Hypothalamus (tissue), 51 donors: ENCODE measurements at places on chromosomes 13 and 19.

DNA sequence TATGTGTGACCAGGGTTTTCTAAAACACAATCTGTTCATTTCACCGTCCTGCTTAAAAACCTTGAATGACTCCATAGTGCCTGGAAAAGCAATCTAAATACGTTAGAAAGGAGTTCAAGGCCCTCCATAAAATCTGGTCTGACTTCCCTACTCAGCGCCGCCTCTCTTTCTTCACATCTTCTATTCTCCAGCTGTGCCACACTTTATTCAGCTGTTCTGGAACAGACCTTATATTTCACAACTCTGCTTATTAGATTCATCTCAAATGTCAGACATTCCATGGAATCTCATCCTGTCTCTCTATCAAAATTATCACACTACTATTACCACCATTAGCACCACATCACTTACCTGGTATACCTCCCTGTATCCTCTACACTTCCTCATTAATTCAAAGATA is 19.8 kb upstream of the SPART start:
- DNase-seq, result no peak

GRCh38 chr19:6516018-6516658 is 14.0 kb upstream of the TUBB4A start:
- peak; percentile 76 for DNase-seq

DNA sequence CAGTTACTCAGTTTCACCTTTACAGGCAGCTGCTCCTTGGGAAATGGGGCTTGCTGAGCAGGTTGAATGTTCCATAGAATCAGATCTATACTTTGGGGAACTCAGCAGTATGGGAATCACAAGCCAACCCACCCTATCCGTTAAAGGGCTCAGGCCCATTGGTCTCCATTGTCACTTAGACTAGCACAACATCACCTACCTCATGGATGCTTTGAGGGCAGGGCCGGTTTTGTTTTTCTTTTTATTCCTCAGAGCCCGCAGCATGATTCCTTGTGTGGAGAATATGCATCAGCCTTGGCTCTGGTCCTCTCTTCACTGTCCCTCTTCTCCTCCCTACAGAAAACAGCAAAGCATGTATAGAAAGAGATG is 48.0 kb downstream of the LRCH1 start:
- no peak for DNase-seq

DNA sequence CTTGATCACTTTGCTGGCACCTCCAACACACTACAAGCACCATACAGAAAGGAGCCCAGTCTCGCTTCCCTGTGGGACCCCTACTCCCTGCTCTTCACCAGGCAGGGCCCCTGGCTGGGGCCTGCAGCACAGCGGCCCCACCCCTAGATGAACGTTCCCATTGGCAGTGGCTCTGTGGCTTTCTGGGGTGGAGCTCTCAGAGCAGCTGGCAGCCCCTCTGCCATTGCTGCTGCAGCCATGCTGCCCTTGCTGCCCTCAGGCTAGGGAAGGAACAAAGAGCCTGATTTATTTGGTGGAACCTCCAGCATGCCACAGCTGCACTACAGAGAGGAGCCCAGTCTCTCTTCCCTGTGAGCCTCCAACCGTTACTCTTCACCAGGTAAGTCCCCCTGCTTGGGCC is 5.8 kb downstream of the SIGLEC6 start:
- no peak for DNase-seq

DNA sequence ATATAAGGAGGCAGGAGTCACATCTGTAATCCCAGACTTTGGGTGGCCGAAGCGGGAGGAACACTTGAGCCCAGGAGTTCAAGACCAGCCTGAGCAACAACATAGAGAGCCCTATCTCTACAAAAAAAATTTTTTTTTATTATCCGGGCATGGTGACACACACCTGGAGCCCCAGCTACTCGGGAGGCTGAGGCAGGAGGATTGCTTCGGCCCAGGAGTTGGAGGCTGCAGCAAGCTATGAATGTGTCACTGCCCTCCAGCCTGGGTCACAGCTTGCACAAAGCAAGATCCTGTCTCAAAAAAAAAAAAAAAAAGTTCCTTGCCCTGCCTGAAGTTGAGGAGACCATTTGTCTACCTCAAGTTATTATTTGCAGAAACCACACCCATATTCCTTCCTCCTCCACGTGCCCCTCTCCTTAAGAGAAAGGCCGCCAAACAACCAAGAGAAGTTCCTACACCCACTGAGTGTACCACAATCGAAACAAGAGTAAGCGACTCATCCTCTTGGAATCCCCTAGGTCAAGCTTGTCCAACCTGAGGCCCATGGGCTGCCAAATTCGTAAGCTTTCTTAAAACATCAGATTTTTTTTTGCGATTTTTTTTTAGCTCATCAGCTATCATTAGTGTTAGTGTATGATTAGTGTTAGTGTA is 2.2 kb downstream of the ABCC4 start:
- no peak for DNase-seq

- no peak for DNase-seq
These were observed 560.0 kb upstream of the KLHL1 start for GRCh38 chr13:70668293-70668692.

- peak; percentile 6 for DNase-seq
These were observed 1.4 kb upstream of the FCHO1 start for GRCh38 chr19:17749912-17750317.

DNA sequence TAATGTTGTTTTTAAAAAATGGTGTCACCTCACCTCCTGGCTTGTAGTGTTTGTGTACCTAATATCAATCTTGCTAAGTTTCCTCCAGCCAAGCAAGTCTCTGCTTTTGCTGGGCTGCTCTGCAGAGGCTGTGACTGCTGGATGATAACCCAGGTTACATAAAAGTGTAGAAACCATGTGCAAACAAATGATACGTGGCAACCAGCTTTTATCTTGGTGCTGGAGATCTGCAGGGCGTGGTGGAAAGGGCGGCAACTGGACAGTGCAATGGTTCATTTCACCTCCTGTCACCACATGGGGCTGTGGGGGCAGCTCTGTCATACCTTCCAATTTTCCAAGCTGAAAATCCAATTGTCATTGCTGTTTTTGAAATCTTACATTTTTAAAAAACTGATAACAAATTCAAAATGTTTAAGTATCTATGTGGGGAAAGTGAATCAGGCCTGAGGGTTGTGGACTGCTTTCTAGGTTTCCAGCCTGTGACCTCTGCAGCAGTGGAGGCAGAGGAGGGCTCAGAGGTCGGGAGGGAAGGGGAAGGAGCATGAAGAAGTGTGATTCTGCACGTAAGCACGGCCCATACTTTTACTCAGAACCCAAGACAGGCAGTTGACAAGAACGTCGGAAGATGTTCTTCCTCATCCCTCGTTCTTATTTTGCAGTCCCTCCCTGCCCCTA is 9.7 kb downstream of the GPR42 start:
- no peak for DNase-seq

- no peak for DNase-seq
These were observed 281.4 kb downstream of the LHFPL6 start for GRCh38 chr13:39321574-39321973.

GRCh38 chr13:76643596-76643995 is 242.6 kb downstream of the KCTD12 start:
- no peak for DNase-seq

DNA sequence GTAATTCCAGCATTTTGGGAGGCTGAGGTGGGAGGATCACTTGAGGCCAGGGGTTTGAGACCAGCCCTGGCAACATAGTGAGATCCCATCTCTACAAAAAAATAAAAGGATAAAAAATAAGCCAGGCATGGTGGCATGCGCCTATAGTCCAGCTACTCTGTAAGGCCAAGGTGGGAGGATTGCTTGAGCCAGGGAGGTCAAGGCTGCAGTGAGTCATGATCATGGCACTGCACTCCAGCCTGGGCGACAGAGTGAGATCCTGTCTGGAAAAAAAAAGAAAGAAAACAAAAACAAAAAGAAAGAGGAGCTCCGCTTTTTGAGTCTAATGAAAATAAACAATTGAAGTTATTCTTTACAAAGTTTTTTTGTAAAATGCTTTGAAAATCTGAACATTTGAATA is 326.2 kb downstream of the GPC5 start:
- DNase-seq, result no peak

GRCh38 chr19:44744871-44745332 is 3.6 kb upstream of the BCL3 start:
- DNase-seq, result no peak

DNA sequence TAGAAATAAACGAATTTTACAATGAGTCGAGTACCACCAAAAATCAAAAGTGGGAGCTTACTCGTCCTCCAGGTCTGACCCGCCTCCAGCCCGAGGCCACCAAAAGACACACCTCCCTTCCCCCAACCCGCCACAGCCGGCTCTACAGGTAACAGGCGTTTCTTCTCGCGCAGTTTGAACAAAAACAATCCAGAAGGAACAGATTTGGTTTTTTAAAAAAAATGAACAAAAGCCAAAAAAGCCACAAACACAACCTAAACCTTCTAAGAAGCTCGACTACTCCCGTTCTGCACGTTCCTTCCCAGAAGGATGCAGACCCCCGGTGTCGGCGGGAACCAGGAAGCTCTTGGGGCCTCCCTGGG is 671 bp downstream of the ZDHHC20 start:
- DNase-seq, result peak; percentile 30

GRCh38 chr19:55252760-55253663 is 5.8 kb downstream of the PPP6R1 start:
- DNase-seq, result no peak

- DNase-seq, result no peak
These were observed 7.8 kb upstream of the OPA3 start for GRCh38 chr19:45592366-45592765.

- no peak for DNase-seq
These were observed 40.6 kb downstream of the PHF11 start for GRCh38 chr13:49536144-49536873.

GRCh38 chr19:33407140-33407551 is 33.6 kb downstream of the CEBPG start:
- no peak for DNase-seq

- DNase-seq, result no peak
These were observed 3.7 kb downstream of the ZNF772 start for GRCh38 chr19:57473646-57474045.

GRCh38 chr19:49651029-49651819 is 9.2 kb downstream of the SCAF1 start:
- DNase-seq, result no peak

- DNase-seq, result no peak
These were observed 87.4 kb upstream of the TEX29 start for GRCh38 chr13:111233080-111233479.

DNA sequence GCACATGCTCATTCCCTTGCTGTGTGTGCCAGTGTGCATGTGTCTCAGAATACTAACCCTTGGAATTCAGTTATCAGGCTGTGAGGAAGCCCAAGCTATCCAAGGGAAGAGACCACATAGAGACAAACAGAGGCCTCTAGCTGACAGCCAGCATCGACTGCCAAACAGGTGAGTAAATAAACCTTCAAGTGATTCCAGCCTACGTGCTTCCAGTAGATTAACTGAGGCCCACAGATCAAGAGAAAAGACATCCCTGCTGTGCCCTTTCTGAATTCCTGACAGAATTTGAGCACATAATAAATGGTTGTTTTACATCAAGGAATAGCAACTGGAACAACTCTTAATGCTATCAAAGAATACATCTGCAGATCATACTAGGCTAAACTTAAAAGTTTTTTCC is 17.5 kb downstream of the ZC3H13 start:
- DNase-seq, result no peak

- no peak for DNase-seq
These were observed 37.6 kb downstream of the SOX21 start for GRCh38 chr13:94674609-94675348.

DNA sequence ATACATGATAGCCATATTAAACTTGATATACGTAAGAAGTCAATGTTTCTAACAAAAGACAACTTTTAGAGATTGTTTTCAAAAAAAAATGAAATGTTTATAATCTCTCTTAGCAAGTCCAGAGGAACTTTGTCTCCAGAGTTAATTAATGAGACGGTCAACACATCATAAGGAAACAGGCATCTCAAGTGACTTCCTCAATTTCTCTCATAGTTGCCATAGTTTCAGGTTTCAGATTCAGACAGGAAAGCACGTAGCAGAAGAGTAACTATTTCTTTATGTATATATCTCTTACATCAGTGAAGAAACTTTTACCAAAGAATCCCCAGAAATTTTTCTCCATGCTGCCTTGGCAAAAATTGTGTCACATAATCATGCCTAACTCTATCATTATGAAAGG is 159.6 kb upstream of the ATXN8OS start:
- no peak for DNase-seq

DNA sequence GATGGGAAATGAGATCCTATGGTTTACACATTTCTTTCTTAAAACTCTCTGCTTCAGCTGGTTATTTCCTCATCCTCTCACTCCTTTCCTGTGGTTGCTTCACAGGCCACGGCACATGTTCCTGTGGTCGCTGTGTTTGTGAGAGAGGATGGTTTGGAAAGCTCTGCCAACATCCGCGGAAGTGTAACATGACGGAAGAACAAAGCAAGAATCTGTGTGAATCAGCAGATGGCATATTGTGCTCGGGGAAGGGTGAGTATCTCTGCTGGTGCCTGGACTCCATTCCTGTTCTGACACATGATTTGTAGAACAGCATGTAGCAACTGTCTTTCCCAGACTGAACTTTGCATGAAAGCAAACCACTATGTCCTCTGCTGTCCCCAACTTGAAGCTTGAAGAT is 254.2 kb downstream of the ITGBL1 start:
- no peak for DNase-seq

- DNase-seq, result no peak
These were observed 22.6 kb downstream of the ATP8B3 start for GRCh38 chr19:1789261-1790041.

DNA sequence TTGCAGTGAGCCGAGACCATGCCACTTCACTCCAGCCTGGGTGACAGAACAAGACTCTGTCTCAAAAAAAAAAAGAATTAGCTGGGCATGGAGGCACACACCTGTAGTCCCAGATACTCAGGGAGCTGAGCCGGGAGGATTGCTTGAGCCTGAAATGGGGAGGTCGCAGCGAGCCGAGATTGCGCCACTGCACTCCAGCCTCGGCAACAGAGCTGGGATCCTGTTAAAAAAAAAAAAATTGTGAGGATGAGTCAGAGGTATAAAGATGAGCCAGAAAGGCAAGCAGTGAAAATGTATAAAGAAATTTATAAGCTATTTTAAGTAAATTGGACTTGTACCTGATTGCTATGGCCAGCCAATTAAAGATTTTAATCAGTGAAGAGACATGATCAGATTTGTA is 21.1 kb downstream of the KBTBD6 start:
- no peak for DNase-seq

DNA sequence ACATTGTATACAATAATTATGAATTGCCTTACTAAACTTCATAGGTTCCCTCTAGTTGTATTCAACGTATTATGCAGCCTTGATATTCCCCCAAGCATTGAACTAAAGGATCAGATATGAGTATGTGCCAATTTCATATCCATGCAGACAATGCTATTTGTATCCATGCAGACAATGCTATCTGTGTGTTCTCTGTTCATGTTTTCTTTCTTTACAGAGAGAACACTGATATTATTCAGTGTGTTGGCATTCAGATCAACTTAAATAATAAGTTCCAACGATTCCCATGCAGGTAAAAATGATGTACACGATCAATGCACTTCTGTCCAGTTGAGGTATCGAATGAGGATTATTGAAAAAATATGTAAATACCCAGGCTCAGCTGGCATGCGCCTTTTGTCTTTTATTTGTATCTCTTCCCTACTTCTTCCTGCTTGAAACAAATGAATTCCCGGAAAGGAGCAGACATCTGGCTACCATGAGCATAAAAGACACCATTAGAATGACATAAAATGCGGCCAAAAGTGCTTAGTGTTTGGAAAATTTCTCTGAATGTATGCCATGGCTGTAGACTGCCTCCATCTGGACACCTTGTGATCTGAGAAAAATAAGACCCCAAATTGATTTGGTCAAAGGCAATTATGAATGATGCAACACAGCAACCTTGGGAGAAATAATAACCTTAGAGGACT is 731.5 kb downstream of the SLITRK1 start:
- DNase-seq, result no peak
